ENCODE measurements at places on chromosomes 16 and 17. TPM values are rescaled to one million over a fixed set of nuclear protein-coding genes. Genes with fewer than 3 reads are reported as not detected.

TBC1D26 gene
- under 0.01 TPM for total RNA-seq

RNF157 gene
- total RNA-seq, result 2.3 TPM

KPNB1 gene
- 187 TPM for total RNA-seq

KRT27 gene
- not detected for total RNA-seq

NKIRAS2 gene
- total RNA-seq, result 17.3 TPM

SYT17 gene
- total RNA-seq, result 0.12 TPM

EVI2A gene
- 42.9 TPM for total RNA-seq

EEF2K gene
- total RNA-seq, result 19.7 TPM

TMIGD1 gene
- total RNA-seq, result not detected

CAPN15 gene
- total RNA-seq, result 12.8 TPM

CCDC182 gene
- not detected for total RNA-seq

GLIS2 gene
- 3.4 TPM for total RNA-seq

MYH1 gene
- not detected for total RNA-seq

PPP1R27 gene
- 0.15 TPM for total RNA-seq

C17orf78 gene
- total RNA-seq, result not detected

CDH1 gene
- not detected for total RNA-seq

NECAB2 gene
- total RNA-seq, result 0.53 TPM

OR3A3 gene
- not detected for total RNA-seq

Measured in smooth muscle cell of the coronary artery (primary cell).